ENCODE measurements at places on chromosomes 1 and 21.

GRCh38 chr1:163399976-163400601 is 78.3 kb downstream of the NUF2 start:
- no peak for DNase-seq

DNA sequence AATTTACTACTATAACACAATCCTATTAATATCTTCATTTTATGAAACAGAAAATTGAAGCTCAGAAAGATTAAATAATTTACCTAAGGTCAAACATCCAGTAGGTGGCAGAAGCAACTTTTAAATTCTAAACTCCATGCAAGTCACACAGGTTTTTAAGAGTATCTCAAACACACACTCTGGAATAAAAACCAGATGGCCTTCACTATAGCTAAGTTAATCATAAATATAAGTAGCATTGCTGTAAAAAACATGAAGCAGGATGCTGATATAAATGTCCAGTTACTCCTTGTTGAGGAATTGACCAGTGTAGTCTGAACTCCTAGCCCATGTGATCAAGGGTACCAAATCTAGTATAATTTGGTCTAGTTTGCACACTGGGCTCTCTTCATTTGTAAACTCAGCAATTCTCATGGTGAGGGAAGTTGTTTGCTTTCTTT is 9.4 kb upstream of the FMO3 start:
- DNase-seq: no peak

DNA sequence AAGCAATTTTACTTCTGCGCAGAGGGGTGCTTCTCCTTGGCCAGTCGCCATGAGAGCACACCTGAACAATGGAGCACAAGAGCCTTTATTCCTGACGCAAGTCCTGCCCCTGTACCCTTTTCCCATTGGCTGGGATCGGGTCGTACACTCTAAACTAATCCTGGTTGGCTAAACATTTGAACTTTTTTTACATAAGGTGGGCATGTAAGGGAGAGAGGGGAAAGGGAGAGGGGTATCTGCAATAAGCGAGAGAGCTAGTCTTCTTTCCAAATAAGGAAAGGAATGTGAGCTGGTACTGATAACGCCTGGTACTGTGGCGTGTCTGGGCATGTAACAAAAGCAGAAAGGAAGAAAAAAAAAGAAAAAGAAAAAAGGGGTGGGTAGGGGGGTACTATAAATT is 21.8 kb downstream of the MFSD2A start:
- DNase-seq: no peak

DNA sequence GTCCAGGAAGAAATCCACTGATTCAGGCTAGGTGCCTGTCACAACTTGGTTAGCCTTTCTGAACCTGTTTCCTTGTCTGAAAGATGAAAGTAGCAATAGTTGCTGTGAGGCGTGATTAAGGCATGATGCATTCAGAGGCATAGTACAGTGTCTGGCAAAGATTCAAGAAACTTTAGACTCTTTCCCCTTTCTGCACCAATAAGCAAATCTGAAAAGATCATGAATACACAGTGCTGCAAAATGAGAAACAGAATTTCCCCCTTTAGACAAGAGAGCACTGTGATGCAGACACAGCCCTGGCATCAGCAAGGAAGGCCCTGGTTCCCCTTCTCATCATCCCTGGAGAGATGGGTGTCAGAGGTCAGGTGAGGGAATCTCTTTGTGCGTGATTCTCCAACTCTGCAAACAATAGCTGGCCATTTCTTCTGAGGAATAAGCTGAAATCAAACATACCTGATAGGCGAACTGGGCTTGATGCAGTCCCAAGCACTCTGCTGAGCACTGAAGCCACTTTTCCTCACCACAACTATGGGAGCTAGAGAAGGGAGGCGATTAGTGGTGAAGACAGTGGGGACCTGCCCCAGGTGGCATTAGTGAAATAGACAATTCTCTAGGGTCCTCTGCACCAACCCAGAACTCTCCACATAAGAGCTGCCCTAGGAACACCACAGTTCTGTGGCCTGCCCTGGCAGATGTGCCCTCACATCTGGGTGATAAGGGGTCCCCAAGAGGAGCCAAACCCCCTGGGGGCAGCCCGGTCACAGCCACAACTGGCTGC is 41.7 kb downstream of the ITPKB start:
- DNase-seq: no peak

DNA sequence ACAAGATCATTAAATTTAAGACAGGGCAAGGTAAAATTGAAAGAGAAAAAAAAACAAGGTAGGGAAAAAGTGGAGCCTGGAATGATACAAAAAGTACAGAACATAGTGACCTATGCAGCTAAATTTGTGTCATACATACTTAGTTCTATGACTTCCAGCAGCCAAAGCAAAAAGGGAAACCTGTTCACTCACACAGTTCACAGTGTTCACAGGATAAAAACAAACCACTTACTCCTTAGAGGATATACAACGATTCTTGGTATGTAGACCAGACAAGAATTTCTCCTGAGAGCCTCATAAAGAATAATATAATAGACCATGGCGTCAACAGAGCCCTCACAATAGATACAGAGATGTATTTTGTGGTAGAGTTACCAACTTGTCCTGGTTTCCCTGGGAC is 27.5 kb downstream of the COA7 start:
- no peak for DNase-seq
